ENCODE measurements at places on chromosomes 16 and 17.

- no peak for DNase-seq
Measured at GRCh38 chr17:79590523-79590860, 20.4 kb downstream of the RBFOX3 start.

DNA sequence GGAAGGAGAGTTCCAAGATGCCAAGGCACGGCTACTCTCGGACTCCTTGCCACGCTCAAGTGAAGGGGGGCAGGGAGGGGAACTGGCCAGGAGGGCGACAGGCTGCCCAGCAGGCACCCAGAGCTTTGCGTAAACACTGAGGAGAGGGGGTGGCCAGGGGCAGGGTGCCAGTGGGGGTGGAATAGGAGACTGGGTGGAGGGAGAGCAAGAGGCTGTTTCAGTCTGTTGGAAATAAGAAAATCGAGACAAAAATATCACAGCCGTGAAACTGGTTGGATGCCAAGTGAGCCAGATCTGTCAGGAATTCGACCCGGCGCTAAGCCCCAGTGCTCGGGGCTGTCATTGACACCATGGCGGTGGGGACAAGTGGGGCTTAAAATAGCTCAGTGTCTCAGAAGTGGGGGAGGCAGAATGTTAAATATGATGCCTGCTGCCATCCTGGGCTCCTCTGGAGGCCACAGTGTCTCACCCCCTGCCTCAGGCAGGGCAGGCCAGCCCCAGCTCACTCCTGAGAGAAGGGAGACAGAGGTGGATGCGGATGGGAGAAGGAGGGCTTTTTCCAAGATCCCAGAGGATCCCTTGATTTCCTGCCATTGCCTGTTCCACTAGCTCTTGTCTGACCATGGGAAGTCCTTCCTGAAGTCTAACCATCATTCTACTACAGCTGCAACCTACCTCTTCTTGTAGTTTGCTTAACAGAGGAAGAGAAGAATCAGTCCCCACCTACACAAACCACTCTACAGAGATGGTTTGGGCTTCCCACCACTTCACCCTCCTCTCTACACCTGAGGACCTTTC, 9.5 kb downstream of the PNMT start:
- peak; percentile 18 for DNase-seq

GRCh38 chr16:57388359-57389086, 16.0 kb upstream of the CCL17 start:
- DNase-seq = no peak

- DNase-seq = no peak
Measured at GRCh38 chr16:1812732-1813163, 13.9 kb downstream of the HAGH start.

DNA sequence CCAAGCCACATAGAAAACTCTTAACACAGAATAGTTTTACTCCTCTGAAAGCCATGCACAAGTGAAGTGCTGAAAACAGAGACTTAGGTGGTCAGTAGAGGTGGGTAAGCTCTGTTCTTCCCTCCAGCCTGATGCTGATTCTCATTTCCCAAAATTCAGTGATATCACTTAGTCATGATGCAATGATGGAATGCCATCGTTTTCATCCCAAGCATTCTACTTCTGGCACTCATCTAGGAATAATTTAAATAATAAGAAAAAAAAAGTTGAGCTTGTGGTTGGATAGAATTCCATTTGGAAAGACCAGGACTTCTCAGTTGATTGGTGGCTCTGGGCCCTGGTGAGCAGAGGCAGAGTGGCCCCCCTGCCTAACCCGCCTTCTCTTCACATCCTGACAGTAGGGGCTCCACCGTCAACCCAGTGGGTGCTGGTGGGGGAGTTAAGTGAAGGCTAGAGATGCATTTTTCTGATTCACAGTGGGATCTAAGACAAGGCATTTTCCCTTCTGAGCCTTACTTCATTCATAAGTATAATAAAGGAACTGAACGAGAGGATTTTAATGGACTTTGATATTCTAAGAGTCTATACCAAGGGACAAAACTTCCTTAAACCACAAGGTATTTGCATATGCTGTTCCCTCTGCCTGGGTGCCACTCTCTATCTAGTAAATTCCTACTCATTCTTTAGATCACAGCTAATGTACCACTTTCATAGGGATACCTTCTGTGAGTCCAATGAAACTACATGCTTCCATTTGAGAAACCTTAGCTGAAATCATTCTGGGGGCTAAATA, 310.3 kb upstream of the DYNLRB2 start:
- no peak for DNase-seq

DNA sequence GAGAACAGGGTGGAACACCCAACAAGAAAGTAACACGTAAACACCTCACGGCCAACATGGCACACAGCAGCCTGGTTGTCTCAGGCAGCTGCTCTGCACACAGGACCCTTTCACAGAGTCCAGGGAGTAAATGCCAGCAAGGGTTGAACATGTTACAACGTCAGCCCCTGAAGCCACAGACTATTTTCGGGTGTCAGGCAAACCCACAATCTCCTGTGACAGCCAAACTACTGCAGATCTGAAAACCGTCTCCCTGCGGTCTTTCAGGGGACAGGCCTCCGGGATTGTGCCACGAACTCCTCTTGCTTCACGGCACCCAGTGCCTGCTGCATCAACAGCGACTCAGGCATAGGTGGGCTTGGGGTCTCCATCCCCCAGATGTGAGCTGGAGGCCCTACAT, 127.7 kb downstream of the XYLT1 start:
- no peak for DNase-seq

GRCh38 chr17:49041527-49041926, 44.3 kb downstream of the IGF2BP1 start:
- DNase-seq = no peak

DNA sequence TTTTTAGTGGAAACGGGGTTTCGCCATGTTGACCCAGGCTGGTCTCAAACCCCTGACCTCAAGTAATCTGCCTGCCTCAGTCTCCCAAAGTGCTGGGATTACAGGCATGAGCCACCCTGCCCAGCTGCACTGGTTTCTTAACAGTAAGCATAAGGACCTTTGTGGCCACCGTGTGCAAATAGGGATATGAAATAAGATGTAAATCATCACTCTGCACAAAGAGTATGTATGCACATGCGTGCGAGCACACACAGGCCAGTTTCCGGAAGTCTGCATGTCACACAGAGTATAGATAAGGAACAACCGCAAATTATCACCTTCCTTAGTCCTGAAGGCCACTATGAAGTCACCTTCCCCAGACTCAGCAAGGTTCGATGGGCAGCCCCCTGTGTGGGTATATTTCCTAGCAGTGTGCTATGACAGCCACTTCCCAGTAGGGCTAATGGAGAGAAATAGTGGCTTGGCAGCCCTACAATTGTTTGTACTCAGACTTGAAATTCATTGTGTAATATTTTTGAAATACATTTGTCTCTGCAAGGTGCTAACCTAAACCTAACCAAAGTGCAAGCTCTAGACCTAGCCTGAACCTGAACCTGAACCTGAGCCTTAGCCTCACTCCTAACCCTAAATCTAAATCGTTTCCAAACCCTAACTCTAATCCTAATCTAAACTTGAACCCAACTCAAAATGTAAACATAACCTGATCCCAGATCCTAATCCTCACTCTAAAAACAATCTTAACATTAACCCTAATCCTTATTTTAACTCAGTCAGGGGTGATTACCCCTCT, 48.4 kb upstream of the SKAP1 start:
- no peak for DNase-seq

GRCh38 chr17:46764709-46765401, 53.6 kb downstream of the WNT3 start:
- DNase-seq = no peak
